ENCODE measurements at places on chromosomes 2 and 18.

DNA sequence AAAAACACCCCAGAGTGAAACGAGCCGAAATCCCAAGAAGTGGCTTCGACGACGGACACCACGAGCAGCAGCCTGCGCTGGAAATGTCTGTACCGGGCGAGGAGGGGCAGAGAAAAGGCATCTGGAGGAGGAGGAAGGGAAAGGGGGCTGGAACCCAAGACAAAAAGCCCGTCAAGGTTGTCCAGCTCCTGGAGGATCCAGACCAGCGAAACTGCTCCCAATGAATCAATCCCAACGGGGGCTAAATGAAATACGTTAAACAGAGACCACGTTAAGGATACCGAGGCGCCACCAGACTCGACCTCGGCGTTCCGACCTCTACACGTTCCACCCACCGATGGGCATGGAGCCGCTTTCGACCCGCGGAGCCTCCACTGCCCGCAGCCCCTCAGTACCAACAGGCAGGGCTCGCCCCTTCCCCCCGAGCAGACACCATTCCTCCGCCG is 400 bp downstream of the CCDC88A start:
- no peak for DNase-seq

DNA sequence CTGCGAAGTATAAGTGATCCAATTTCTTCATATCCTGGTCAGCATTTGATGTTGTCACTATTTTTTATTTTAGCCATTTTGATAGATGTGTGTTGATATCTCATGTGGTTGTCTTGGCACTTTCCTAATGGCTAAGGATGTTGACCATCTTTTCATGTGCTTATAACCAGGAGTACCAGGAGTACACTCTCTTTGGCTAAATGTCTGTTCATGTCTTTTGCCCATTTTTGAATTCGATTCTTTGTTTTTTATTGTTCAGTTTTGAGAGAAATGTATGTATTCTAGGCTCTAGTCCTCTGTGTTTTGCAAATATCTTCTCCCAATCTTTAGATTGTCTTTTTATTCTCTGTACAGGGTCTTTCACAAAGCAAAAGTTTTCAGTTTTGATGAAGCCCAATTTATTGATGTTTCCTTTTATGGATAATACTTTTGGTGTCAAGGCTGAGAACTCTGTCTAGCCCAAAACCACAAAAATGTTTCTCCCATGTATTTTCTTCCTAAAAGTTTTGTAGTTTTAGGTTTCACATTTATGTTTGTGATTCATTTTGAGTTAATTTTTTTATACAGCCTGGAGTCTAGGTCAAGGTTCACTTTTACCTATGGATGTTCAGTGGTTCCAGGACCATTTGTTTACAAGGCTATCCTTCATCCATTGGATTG is 65.4 kb downstream of the SDC1 start:
- no peak for DNase-seq

DNA sequence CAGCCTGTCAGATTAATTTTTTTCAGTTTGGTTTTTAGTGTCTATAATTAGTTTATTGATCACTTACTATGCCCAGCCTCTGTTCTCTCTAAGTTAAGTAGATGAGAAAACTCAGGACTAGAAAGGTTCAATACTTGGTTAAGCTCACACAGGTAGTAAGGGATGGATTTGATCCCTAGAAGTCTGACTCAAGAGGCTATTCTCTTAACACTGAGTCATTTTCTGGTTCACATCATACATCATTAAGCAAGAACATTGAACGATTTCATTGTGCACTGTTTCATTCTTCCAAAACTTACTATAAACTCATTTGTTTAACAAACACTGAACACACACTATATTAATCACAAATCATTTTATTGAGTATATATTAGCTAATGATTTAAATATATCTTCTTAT is 54.1 kb upstream of the SLC38A11 start:
- DNase-seq, result no peak

GRCh38 chr2:110204408-110205385 is at the start of gene NPHP1:
Gene NPHP1 (minus strand): TSS chr2:110205013. CDS start chr2:110204968, 45 bp downstream.
- DNase-seq, result peak; percentile 92

DNA sequence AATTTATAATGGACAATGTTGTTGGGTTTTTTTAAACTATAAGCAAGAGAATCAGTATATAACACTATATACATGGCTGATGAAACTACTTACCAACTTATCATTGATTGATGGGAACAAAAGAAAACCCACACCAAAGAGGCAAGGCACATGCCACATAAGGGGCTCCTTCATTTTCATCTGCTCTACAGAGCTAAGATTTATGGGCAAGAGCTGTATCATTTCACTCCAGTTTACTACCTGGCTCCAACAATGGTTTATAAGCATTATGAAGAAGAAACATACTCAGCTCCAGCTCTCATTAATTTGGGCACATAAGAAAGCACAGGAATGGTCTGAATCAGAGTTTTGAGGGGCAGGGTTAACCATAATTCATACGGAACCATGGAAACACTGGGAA is 283.3 kb downstream of the AGPS start:
- DNase-seq, result no peak

GRCh38 chr2:239936838-239937581 is 88.1 kb downstream of the NDUFA10 start:
- DNase-seq, result no peak

GRCh38 chr2:226839951-226840350 is 4.1 kb downstream of the RHBDD1 start:
- no peak for DNase-seq
